ENCODE measurements at places on chromosomes 13 and 19. TPM values are rescaled to one million over a fixed set of nuclear protein-coding genes. Genes with fewer than 3 reads are reported as not detected.

Gene KCTD12
- 87.4 TPM for total RNA-seq

Gene ACP5
- total RNA-seq: 9.1 TPM

Gene RASL11A
- 14.1 TPM for total RNA-seq

Gene COX7A1
- 88.5 TPM for total RNA-seq

Gene KDM4B
- total RNA-seq: 46.5 TPM

Gene SLITRK5
- total RNA-seq: 1.1 TPM

Gene TLE5
- total RNA-seq: 711 TPM

Gene ZNF563
- 2.9 TPM for total RNA-seq

Gene CDC34
- total RNA-seq: 114 TPM

Gene DBP
- total RNA-seq: 11.6 TPM

Gene CLEC4G
- total RNA-seq: 1.4 TPM

Gene SIGLEC8
- total RNA-seq: not detected

Gene TMEM190
- total RNA-seq: not detected

Gene POLR2I
- 72.8 TPM for total RNA-seq

Gene CELF5
- 0.36 TPM for total RNA-seq

Gene GPALPP1
- 40.7 TPM for total RNA-seq

Gene ZNF98
- total RNA-seq: 1.8 TPM

Gene SIGLEC5
- 0.55 TPM for total RNA-seq

Gene DOCK9
- 126 TPM for total RNA-seq

Gene ZNF302
- total RNA-seq: 34.3 TPM

DNA sequence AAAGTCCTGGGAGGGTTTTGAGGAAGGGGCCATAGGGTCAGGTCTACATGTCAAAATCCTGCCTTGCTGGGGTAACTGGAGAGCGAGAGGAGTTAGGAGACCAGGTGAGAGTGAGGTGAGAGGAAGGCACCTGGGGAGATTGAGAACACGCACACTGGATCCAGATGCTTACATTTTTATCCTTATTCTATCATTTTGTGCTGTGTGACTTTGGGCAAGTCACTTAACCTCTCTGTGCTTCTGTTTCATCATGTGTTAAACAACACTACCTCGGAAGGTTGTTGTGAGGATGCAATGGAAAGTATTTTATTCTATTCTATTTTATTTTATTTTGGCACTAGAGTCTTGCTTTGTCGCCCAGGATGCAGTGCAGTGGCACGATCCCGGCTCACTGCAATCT is 3.5 kb downstream of the C19orf81 start:
- no peak for DNase-seq

DNA sequence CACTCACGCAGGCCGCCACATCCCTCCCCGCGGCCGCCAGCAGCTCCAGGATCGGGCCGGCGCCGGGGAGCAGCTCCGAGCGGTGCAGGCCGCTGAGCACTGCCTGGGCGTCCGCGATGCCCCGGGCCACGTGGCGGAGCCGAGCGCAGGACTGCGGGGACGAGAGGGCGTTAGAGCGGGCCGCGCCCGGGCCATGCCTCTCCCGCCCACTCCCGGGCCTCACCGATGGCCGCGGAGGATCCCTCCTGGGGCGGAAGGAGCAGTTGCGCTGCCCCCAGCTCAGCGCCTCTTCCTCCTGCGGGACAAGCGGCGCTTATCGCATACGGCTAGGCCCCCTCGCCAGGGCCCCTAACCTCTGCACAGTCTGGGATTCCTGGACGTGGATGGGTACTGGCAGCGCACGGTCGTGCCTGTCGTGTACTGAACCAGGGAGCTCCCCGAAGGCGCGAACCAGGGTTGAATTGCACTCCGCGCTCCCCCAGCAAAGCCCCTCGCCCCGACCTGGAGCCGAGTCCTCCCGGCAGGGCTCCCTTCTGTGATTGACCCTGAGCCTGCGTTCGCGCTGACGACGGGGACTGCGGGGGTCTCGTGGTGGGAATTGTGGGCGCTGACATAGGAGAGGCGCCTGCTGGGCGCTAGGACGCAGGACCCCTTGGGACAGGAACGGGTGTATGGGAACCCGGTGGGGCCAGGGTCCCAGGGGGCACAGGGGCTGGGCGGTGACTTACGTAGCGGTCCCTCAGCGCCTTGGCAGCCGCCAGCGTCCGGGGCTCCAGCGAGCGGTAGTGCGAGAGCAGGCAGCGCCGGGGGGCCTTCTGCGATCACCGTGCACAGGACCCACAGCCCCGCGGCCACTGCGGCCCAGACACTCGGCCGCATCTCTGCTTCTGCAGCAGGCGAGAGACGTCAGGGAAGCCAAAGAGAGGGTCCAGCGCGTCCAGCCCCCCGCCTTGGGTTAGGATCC is 673 bp downstream of the IFNL4 start:
- DNase-seq: no peak

GRCh38 chr13:102147353-102147752 is 254.5 kb downstream of the FGF14 start:
- DNase-seq: no peak

DNA sequence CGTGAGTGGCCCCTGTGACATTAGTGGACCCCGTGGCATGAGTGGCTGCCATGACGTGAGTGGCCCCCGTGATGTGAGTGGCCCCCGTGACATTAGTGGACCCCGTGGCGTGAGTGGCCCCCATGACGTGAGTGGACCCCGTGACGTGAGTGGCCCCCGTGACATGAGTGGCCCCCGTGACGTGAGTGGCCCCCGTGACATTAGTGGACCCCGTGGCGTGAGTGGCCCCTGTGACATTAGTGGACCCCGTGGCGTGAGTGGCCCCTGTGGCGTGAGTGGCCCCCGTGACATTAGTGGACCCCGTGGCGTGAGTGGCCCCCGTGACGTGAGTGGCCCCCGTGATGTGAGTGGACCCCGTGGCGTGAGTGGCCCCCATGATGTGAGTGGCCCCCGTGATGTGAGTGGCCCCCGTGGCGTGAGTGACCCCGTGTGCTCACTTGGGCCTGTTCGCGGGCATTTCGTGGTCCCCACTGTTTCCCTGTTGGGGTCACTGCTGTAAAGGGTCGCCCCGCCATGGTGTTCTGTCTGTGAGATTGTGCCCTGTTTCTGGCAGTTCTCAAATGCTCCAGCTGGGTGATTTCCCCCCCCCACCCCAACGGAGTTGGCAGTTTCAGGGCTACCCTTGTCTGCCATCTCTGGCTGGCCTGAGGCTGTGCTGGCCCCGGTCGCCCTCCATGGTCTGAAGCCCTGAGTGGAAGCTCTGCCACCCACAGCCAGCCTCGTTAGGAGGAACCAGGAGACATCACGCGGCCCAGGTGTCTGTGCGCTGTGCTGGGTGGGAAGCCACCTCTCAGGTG is 64.2 kb downstream of the MCF2L start:
- DNase-seq: no peak

DNA sequence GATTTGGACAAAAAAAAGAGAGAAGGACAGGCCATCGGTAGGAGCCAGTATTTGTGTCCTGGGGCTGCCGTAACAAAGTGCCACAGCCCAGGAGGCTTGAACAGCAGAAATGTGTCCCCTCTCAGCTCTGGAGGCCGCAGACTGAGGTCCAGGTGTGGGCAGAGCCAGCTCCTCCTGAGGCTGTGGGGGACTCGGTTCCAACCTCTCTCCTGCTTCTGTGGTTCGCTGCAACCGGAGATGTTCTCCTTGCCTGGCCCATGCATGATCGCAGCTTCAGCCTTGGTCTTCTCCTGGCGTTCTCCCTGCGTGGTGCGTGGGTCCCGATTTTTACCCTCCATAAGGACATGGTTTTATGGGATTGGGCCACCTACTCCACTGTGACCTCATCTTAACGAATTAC is 85.9 kb upstream of the SOX1 start:
- no peak for DNase-seq

GRCh38 chr19:2479556-2480194 is 3.7 kb downstream of the GADD45B start:
- no peak for DNase-seq

GRCh38 chr13:96680898-96681297 is 313.4 kb downstream of the OXGR1 start:
- DNase-seq: no peak

- DNase-seq: no peak
Observed at GRCh38 chr13:35292329-35292728, 184.2 kb downstream of the MAB21L1 start.

- no peak for DNase-seq
Observed at GRCh38 chr13:24652359-24652758, 27.8 kb upstream of the ATP12A start.

GRCh38 chr13:29323954-29324353 is 271.5 kb downstream of the SLC7A1 start:
- DNase-seq: no peak

DNA sequence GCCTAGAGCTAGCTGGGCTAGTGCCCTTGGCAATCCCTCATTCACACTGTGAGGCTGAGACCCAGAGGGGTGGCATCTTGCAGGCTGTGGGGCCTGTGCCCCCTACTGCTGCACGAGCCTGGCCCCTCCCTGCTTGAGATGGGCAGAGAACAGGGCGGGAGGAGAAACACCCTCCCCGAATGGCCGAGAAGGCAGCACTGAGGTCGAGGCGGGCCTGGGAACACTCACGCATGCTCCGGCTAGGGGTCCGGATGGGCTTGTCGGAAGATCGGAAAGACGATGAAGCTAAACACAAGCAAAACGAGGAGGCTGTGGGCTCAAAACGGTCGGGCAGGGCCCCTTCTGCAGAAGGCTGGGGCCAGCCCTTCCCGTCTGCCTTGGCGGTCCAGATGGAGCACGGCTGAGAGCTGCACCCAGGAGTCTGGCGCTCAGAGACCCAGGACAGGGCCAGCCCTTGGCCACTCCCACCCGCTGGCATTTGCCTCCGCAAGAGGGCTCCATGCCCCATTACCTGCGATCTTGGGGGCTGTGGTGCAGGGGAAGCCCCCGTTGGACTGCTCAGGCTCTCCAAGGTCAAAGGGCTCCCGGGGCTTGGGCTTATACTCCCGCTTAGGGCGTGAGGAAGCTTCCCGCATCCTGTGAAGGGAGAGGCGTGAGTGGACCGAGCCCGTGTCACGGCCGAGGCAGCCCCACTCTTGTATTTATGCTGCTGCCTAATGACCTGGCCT is 18.9 kb downstream of the MPND start:
- DNase-seq: no peak

DNA sequence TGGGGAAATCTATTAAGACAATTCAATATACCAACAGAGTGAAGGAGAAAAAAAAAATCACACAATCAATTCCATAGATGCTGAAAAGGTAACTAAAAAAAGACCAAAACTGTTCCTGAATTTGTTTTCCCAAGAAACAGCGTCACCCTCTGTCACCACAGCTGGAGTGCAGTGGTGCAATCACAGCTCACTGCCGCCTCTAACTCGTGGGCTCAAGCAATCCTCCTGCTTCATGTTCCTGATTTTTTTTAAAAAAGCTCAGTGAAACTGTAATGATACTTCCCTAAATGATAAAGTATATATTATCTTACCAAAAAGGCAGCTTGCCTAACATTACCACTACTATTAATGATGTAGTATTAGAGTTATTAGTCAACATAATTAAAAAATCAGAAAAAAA is 19.6 kb upstream of the ZFP14 start:
- no peak for DNase-seq

GRCh38 chr19:47187335-47187655 is 43.7 kb downstream of the BBC3 start:
- DNase-seq: no peak

- DNase-seq: no peak
Observed at GRCh38 chr19:44722131-44723121, 23.5 kb downstream of the CEACAM16 start.

- no peak for DNase-seq
Observed at GRCh38 chr19:28612275-28612769, 600.6 kb downstream of the UQCRFS1 start.

- DNase-seq: peak; percentile 43
Observed at GRCh38 chr13:114004420-114005205, 30.7 kb upstream of the C13orf46 start.

DNA sequence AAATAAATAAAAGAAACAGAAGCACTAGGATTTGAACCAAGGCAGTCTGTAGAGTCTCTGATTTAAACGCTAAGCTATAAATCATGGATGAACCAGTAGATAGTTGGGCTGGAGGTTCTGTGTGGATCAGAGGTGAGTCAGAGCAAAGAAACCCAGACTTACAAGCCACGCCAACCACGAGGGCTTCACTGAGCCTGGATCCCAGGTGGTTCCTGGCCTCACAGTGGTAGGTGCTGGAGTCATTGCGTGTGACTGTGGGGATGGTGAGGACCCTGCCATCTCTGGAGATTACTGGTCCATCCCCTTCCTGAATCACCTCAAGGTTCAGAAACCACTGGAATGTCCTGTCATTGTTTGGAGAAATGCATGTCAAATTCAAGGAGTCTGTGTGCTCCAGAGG is 19.3 kb upstream of the CEACAM20 start:
- no peak for DNase-seq

DNA sequence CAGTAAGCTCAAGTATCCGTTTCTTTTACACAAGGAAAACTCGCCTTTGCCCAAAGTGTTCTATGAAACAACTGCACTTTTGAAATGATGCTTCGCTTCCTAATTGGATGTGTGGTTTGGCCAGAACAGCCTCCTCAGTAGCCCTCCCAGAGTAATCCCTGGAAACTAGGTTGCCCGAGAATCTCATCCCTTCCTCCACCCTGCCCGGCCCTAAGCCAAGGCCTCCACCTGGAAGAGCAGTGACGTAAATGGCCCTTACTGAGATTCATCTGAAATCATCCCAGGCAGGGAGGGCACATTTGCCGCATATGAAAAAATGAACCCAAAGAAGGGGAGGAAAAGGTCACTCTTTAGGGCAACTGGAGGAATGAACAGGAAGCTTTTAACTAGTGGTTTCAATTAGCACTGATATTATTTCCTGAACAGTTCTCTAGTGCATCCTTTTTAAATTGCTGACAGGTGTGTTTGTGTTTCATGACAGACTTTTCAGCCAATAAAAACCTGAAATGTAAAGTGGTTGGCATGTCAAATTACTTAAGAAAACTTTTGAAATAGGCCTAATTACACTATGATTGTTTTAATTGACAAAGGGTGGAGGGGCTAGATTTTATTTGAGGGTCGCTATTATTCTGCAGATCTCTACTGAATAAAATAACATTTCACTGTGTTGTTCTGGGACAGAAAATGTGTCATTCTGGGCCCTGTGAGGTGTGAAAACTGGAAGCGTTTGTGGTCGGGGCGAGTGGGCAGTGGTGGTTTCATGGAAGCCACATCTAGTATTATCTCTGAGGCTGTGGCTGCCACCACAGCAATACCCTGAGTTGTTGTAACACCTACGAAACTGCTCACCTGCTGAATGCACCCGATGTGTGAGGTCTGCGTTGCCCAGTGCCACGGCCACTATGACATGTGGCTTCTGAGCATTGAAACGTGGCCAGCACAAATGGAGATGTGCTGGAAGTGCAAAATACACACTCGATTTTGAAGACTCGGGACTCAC is 112.1 kb downstream of the ZIC5 start:
- no peak for DNase-seq

GRCh38 chr19:19259741-19260140 is 13.4 kb downstream of the TM6SF2 start:
- DNase-seq: no peak

- DNase-seq: no peak
Observed at GRCh38 chr19:35458731-35459391, 10.8 kb downstream of the FFAR2 start.

DNA sequence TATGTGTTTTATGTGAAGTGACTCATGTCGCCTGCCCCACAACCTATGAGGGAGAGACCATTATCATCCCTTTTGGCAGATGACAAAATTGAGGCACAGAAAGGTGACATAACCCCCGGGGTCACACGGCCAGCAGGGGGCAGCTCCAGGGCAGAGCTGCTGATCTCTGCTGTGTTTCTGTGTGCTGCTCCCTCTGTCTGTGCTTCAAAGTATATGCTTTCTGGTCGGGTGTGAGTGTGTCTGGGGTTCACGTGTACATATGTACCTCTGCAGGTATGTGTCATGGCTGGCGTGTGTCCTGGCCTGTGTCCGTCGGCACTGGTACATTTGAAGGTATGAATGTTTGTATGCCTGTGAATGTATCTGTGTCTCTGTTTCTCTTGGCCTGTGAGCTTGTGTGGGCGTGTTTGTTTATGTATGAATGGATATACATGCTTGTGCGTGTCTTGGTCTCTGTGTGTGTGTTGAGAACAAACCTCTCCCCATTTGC is 7.1 kb downstream of the LIPE start:
- DNase-seq: peak; percentile 58
